Right lobe of liver (tissue), 6 donors: ENCODE measurements at places on chromosomes 2 and 18. TPM values are rescaled to one million over a fixed set of nuclear protein-coding genes. Genes with fewer than 3 reads are reported as not detected.

Gene SOX11
- total RNA-seq = not detected

GRCh38 chr2:229703909-229704630, 10.3 kb downstream of the DNER start:
- DNase-seq = no peak

DNA sequence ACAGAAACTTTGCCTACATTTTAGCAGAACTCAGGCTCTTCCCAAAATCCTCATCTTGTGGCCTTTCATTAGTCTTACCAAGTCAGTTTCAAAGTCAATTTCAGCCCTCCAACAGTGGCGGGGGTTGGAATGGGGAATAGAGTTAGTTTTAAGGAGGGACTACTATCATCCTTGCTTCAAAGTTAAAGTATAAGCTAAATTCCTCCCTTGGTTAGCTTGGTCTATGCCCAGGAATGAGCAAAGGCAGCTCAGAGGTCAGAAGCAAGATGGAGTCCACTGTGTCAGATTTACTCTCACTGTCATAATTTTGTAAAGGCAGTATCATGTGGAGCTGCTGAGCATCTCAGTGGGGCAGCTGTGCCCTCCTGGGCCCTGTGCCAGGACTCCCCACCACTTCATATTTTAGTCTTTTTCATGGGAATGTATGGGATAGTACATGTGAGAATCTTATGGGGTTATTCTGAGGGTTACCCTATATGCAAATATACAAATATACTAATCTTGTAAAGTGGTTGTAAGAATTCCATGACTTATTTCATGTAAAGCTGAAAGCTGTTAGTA, 145.2 kb upstream of the MMADHC start:
- no peak for DNase-seq

- DNase-seq = no peak
These were observed 10.4 kb upstream of the STON1 start for GRCh38 chr2:48519593-48519992.

DNA sequence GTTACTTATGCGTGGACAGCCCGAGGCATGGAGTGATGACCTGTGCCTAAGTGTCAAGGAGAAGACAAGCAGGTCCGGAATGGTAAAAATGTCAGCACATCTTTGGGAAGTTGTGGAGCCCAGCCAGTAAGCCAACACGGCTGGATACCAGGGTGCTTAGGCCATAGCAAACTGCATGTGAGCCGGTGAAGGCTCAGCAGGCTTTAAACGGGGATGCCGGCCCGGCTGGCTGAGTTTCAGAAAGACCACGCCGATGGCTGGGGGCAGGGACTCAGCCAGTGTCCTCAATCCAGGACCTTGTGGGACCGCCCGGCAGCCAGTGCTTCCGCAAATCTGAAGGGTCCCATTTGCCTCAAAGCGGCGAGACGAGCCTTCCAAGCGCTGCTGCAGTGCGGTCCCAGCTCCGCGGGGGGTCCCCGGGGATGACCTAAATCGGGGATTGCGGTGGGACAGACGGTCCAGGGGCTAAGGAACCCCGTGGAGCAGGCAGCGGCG, 946 bp upstream of the AGAP1 start:
- no peak for DNase-seq

- DNase-seq = no peak
These were observed 120.1 kb downstream of the MMADHC start for GRCh38 chr2:149467436-149467835.

GRCh38 chr18:63312737-63313395, 6.7 kb downstream of the BCL2 start:
- no peak for DNase-seq

Gene HS6ST1
- 53.5 TPM for total RNA-seq

DNA sequence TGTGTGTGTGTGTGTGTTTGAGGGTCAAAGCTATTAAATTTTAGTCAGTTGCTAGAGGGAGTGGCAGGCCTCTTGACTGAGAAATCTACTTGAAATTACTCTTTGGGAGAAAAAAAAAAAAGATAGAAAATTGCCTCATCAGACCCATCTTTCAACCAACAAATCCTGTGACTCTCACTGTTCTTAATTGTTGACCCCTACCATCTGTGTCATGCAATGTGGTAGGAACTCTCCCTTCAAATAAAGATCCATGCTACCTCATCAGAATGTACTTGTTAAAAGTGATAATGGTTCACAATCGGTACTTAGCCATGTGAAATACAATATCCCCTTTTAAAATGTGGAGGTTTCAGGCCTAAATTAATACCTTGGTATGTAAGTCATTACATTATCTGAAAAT, 670.8 kb upstream of the FANCL start:
- no peak for DNase-seq

Gene VIT
- not detected for total RNA-seq

Gene TEX44
- not detected for total RNA-seq

DNA sequence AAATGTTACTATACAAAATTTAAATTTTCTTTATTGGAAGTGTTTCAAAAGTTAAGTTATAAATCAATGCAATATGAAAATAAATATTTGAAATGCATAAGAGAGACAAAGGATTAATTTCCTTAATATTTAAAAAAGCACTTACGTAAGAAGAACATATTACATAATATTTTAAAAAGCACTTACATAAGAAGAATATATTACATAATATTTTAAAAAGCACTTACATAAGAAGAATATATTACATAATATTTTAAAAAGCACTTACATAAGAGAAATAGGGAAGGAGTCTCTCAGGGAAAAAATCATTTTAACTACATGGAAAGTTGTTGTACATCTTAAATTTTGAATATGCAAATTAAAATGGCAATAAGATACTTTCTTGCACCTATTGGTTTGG, 17.4 kb upstream of the B4GALT6 start:
- no peak for DNase-seq

GRCh38 chr2:74632209-74632938, 15.8 kb downstream of the M1AP start:
- no peak for DNase-seq

DNA sequence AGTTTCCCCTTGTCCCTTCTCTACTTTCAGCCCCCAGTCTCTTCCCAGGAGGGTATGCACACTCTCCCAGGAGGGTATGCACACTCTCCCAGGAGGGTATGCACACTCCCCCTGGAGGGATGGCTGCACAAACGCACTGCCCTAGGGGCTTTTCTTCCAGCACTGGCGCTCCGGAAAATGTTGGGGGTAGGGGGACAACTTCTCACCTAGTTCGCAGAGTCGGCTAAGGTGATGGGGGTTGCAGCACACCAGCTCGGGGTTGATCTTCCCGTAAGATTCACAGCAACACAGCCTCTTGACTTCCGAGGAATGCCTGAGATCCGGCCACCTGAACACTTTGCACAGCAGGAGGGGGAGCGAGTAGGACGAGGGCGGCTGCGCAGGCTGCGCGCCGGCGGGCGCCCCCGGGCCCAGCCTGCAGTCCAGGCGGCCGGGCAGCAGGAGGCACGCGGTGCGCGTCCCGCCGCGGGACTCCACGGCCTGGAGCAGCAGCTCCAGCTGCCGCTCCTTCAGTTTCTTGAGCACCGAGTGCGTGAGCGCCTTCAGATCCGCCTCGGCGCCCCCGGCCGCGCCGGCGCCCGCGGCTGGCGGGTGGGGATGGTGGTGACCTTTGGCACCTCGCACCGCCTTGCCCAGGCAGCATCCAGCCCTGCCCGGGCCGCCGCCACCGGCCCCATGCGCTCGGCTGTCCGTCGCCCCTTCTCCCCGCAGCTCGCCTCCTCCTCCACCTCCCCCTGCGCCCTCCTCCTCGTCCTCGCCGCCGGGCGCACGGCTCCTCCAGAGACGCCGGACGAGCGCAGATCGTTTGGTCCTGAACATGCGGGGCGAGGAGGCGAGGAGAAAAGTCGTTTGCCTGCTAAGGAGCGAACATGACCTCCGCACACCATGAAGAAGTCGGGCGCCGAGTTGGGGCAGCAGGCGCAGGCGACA, 894 bp downstream of the SMAD7 start:
- peak; percentile 48 for DNase-seq

- no peak for DNase-seq
These were observed 107.9 kb downstream of the B3GNT2 start for GRCh38 chr2:62303788-62304187.

- peak; percentile 69 for DNase-seq
These were observed 136.4 kb downstream of the SCG2 start for GRCh38 chr2:223465793-223466192.

Gene SETBP1
- total RNA-seq = 16.4 TPM

DNA sequence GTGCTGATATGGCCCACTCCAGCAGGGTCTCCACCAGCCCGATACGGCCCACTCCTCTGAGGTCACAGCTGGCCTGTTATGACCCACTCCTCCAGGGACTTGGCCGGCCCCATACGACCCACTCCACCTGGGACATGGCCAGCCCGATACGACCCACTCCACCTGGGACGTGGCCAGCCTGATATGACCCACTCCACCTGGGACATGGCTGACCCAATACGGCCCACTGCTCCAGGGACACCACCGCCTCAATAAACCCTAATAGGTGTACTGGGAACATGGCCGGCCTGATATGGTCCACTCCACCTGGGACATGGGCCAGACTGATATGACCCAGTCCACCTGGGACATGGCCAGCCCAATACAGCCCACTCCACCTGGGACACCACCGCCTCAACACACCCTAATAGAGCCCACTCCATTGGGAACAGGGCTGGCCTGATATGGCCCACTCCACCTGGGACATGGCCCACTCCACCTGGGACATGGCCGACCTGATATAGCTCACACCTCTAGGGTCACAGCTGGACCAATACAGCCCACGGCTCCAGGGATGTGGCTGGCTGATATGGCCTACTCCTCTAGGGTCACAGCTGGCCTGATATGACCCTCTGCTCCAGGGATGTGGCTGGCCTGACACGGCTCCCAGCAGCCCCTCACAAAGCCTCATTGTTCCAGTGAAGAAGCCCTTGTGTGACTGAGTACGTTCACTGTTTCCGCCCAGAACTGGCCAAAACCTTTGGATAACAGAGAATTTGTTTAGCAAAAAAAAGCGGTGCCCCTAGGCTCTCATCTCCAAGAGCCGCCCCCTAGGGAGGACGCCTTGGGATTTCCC, 245.6 kb downstream of the HDAC4 start:
- peak; percentile 10 for DNase-seq

DNA sequence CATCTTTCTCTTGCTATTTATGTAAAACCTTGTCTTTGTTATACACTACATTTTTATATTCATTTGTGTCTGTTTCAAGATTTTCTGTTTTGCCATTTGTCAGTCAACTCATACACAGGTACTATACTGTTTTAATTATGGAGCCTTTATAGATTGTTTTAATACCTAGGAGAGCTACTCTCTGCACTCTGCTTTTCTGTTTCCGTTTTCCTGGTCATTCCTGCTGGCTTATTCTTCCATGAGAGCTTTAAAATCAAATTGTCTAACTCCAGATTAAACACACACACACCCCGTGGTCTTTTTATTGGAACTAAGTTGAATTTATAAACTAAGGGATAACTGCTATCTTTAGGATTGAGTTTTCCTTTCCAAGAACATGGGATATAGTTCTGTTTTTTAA, 161.2 kb downstream of the RTN4 start:
- DNase-seq = no peak

Gene GEN1
- total RNA-seq = 6.3 TPM

DNA sequence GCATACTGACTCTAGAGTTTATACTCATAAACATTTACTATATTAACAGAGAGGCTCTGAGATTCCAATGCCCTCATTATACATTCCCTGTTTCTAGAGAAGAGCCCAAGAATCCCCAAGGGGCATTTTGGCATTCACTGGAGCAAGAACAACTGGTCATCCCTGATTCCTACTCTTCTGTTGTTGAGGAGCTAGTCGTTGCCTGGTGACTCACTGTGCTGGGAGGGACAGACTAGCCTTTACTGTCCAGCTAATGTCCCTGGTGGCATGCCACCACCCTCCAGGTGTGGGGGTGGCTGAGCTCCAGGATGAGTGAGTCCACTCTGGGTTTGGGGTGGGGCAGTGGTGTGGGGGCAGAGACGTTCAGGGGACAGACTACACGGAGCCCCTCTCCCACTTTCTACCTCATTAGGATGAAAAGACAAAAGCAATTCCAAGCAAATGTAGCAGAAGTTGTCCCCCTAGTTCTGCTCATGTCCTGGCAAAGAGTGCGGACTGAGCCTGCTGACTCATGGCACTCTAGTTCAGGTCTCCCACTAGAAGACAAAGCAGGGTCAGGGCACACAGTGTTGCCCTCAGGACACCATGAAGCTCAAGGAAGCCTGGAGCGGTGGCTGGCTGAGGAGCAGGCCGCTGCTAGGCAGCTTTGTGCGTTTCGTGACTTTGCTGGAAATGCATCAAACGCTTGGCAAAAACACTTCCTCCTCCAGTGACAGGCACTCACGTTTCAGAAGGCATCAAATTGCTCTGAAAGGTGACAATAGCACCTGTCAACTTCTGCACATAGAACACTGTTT, 49.4 kb downstream of the RHOB start:
- no peak for DNase-seq

Gene NEU4
- total RNA-seq = 87.1 TPM

GRCh38 chr2:46014911-46015654, 282.1 kb upstream of the EPAS1 start:
- DNase-seq = no peak

GRCh38 chr18:21115519-21116411, 4.2 kb upstream of the ROCK1 start:
- DNase-seq = no peak

GRCh38 chr2:41199334-41199733, 747.4 kb upstream of the SLC8A1 start:
- no peak for DNase-seq

DNA sequence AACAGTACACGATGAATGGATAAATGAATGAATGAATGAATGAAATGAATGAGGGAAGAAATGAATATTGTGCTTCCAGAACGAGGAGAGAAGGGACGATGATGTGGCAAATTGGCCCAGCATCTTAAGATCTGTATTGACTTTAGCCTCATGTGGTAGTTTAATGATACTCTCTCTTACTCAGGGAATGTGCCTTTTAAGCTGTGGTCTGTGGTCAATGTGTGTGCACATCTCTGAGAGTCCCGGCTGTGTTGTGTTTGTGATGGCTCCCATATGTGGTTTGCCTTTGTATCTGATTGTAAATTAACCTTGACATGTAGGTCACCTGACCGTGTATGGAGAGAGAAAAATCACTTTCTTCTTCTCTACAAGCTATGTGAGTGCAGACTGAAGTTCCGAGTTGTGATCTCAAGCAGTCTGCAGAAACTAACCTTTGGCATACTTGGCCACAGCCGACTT, 91.2 kb downstream of the NEDD4L start:
- no peak for DNase-seq

Gene QPCT
- total RNA-seq = 0.55 TPM

DNA sequence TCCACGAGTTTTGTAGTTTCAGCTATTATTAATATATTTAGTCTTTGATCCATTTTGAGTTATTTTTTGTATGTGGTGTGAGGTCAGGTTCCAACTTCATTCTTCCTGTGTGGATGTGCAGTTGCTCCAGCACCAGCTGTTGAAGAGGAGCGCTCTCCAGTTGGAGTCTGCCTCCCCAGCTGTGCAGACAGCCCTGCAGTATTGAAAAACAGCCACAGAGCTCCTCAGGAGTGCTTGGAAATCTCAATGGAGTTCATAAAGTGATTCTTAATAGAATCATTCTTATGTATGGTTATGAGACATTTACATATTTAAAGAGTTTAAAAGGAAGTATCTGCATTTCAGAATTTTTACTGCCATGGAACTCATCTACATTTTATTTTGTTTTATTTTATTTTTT, 17.3 kb downstream of the DGKD start:
- no peak for DNase-seq

- no peak for DNase-seq
These were observed 84.5 kb downstream of the DOCK10 start for GRCh38 chr2:224957540-224958461.
